ENCODE measurements at places on chromosomes 3 and 15.

GRCh38 chr3:157082305-157082982 lies 77.5 kb downstream of the CCNL1 start:
- DNase-seq: no peak

DNA sequence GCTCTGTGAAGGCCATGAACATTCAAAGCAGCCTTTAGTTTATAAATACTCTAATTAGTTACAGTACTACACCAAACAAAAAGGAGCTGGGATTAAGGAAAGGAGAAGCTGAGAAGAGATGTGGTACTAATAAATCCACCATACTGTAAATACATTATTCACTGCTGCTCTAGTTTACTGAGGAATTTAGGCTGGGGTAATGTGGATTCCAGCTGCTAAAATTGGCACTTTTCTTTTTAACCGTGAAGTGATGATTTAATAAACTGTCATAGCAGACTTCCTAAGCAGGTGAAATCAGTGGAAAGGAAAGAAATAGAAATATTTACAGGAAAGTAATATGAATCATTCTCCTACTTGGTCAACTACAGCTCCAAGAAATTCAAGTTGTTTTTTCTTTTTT lies 88.7 kb downstream of the TFG start:
- no peak for DNase-seq

DNA sequence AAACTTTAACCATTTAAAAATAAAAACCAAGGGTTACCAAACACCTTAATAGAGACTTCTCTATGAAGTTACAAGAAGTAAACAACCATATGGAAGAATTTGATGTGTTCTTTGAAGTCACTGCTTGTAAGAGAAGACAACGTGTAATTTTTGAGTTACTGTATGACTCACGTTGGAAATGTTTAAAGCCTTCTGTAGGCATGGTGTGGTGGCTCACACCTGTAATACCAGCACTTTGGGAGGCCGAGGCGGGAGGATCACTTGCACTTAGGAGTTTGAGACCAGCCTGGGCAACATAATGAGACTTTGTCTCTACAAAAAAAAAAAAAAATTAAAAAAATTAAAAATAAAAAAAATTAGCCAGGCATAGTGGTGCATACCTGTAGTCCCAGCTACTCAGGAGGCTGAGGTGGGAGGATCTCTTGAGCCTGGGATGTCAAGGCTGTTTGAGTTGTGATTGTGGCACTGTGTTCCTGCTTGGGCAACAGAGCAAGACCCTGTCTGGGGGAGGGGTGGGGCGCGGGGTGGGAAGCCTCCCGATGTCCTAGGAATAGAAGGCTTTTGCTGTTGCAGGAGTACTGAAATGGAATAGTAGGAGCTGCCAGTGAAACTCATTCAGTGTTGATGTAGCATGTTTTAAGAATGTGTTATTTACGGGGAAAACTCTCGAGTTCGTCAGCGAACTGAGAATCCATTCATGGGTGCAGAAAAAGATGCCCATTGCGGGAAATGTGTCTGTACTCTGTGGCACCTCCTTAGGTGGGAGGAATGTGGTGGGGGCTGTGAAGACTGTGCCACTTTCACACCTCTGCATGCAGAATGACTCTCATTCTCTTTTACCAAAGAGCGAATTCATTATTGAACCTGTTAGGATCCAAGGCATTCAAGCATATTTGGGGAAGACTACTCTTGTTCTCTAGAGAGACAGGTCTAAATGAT lies 134.2 kb downstream of the FNDC3B start:
- no peak for DNase-seq

- no peak for DNase-seq
Measured at GRCh38 chr3:13108861-13109260, 35.6 kb upstream of the IQSEC1 start.

DNA sequence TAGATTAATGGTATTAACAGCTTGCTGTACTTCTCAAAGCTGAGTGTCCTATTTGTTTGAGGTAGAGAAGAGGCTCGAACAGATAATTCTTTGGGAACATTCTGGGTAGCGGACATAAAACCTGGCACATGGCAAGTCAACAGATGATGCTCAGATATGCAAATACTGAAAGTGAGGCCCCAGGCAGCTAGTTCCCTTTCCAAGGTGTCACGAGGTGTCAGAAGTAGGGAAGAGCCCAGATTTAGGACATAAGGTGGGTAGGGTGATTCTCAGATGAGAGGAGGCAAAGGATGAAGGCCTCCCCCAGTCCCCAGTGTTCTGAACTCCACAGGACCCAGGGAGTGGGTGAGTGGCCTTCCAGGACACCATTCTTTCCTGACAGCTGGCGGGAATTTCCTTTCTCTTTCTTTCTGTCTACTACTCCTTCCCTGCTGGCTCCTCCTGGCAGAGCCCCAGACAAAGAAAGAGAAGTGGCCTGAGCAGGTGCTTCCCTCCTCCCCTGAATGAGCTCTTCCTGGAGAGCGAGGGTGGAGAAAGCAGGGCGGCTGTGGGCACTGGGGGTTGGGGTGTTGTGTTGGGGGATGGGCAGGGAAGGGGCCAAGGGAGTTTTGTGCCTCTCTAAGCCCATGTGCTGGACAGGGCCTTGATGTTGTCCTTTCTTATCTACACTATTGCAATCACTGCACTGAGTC lies 87.5 kb downstream of the CORO2B start:
- no peak for DNase-seq

DNA sequence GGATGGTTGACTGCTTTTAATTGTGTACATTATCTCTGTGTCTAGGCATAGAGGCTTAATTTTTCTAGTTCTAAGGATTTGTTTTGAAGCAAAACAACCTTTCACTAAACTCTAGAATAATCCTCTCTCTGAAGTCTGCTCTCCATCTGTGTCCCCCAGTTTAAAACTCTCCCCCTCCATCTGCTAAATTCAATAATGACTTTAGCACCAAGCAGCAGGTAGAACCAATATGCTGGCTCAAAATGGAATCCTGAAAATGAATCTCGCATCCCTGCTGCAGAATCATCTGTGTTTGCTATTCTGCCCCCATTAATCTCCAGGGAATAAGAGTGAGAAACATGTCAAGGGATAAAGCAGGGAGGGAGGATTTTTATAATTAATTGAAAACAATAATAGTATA lies 111.8 kb downstream of the TUSC7 start:
- DNase-seq: no peak

DNA sequence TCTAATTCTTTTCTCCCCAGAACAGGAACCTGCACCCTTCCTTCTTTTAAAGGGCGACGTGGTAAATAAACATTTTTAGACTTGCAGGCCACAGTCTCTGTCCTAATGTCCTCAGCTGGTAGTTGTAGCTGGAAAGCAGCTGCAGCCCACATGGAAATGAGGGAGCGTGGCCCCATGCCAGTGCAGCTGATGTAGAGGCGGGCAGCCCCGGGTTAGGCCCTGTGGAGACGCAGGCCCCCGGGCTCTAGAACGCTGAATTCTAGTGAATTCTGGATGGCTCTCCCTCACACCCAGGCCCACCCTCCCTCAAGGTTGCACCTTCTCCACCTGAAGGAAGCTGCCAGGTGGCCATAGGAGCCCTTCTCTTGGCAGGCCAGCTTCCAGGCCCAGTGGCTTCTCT lies 52.3 kb downstream of the PGPEP1L start:
- no peak for DNase-seq

DNA sequence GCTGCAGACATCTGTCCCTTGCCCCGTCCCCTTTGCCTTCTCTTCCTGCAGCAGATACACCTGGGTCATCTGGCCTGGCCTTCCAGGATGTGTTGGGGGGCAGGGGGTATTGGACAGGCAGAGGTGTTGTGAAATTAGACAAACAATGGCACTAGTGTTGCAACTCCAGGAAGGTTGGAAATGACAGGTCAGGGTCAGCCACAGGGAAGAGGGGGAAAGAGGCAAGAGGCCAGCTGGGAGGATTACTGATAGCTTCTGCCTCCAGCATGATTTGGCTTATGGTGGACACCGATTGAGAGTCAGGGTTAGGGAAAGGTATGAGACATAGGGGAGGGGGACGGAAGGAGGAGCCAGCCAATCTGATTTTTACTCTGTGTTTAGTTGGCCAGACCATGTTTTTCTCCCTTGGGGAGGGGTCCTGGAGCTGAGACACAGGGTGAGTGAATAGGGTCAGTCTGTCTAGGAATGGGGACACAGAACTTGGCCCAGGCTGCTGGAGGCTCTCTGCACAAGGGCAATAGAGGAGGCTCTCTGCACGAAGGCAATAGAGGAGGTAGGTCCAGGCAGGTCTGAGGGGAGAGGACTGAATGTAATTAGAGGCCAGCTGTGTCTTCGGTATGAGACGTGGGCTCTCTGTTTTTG lies 3.4 kb upstream of the ATP2B2 start:
- no peak for DNase-seq

- DNase-seq: no peak
Measured at GRCh38 chr15:89121414-89121813, 33.2 kb downstream of the ABHD2 start.

GRCh38 chr3:153050978-153051377 lies 111.0 kb upstream of the RAP2B start:
- no peak for DNase-seq

GRCh38 chr3:195123281-195123691 lies 147.7 kb downstream of the XXYLT1 start:
- no peak for DNase-seq
